ENCODE measurements at places on chromosomes 1 and 21.

DNA sequence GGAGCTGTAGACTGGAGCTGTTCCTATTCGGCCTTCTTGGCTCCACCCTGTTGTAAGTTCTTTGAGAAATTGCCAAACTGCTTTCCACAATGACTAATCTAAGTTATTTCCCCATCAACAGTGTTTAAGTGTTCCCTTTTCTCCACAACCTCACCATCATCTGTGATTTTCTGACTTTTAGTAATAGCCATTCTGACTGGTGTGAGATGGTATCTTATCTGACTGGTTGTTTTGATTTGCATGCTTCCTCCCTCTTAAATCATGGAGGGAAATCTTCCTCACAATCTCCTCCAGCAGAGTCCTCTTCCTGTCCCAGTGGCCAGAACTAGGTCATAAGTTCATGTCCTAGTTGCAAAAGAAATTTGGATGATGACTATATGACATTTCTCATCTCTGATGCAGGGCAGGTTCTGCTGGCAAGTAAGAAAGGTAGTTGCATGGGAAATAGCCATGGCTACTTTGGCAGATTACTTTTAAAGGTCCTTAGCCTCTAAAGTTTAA, 294.0 kb downstream of the LRRC40 start:
- peak; percentile 21 for DNase-seq

DNA sequence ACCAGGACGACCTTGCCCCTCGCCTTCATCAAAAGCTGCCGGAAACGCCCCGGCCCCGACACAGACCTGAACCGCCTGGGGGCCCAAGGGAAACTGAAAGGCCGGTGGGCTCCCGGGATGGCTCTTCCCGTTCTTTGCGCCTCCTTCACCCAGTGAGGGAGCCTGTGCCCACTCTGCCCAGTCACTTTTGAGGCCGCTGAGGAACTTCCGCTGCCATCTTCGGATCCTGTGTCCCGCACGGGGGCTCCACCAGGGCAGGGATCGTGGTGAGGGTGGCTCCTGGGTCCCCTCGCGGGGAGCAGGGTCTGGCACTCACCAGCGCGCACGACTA, 104.0 kb downstream of the PPIAL4G start:
- no peak for DNase-seq

DNA sequence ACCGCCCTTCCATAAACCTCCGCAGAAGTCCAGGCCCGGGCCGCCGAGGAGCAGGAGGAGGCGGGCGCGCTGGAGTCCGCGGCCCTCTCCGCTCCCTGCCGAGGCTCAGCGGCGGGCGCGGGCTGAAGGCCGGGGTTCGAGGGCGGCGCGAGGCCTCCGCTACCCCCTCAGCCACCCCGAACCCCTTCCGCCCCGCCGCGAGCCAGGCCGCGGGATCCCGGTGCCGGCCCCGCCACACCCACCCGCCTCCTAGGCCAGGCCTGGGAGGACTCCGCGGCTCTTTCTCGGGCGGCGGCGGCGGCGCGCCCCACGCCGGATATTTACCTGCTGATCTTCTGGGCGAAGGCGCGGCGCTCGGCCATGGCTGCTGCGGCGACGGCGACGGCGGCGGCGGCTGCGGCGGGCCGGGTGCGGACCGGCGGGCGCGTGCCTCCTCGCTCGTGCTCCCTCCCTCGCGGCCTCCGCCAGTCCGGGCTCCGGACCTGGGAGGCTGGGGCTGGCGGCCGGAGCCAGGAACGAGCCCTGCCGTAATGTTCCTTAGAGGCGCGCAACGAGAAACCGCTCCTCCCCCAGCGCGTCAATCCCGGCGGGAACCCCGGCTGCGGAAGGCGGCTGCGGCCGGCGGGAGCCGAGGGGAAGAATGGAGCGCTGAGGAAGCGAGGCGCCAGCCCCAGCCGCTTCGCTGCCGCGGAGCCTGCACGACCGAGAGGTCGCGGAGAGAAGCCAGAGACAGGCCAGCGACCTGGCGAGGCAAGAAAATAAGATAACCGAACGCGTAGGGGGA, at the start of gene DOCK7:
Gene DOCK7 (minus strand): TSS at position 484 of the 784 bp plus-strand sequence. CDS start 122 bp downstream, at position 362.
- peak; percentile 73 for DNase-seq

DNA sequence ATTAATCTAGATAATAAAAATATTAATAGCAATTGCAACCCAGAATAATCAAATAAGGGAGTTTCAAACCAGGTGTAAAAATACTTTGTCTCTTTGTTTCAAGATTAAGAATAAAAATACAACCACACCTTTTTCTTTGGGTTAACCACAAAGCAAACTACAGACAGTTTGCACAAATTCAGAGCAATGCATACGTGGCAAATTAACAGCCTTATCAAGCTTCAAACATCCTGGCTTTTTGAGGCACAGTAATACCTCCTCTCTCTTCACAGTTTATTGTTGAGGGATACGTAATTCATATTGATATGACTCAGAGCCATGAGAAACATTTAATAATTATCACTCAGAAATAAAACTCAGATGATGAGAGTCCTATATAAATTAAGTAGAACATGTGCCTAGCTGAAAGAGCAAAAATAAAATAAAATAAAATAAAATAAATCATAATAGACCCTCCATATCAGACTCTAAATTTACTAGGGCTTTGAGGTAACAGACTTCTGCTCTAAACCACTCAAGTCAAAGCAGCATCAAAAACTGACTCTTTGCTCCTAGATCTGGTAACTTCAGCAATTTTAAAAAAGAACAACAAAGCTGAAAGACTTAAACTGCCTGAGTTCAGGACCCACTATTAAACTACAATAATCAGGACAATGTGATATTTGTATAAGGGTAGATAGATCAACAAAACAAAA, 11.4 kb downstream of the EDEM3 start:
- DNase-seq: no peak

DNA sequence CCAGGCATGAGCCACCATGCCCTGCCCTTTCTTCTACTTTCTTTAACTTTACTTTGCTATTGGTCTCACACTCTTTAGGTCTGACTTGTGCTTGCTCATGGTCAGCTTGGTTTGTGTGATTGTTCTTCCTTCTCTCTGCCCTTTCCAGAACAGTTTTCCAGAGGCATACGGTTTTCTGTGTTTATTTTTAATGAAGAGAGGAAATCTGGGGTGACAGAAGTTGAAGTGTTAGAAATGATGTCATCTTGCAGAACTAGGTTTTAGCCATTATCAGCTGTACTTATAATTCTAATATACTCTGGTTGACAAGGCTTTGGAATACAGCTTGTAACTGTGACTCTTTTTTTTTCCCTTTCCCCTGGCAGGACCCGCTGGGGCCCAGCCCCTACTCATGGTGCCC, 14.4 kb downstream of the AGO3 start:
- no peak for DNase-seq

GRCh38 chr1:171901245-171901644, 59.9 kb downstream of the DNM3 start:
- DNase-seq: no peak

DNA sequence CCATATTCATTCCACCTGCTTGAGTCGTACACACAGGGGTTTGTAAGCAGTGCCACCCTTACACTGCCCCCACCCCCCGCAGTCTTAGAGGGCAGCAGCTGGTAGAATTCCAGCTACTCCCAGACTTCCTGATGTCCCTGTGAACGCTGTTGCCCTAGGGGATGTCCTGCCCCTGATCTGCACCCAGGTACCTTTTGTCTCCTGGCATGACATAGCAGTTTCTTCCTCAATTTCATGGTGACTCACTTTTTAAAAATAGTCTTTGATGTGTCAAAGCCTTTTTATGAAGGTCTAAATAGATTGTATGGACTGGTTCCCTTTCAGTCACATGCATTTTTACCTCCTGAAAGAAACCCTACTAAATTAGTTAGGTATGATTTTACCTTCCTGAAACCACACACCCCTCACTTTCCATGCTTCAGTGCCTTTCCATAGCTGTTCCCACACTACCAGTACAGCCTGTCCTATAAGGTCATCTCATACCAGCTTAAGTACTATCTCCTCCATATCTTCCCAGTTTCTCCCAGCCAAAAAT, 76.4 kb downstream of the ST3GAL3 start:
- DNase-seq: no peak

DNA sequence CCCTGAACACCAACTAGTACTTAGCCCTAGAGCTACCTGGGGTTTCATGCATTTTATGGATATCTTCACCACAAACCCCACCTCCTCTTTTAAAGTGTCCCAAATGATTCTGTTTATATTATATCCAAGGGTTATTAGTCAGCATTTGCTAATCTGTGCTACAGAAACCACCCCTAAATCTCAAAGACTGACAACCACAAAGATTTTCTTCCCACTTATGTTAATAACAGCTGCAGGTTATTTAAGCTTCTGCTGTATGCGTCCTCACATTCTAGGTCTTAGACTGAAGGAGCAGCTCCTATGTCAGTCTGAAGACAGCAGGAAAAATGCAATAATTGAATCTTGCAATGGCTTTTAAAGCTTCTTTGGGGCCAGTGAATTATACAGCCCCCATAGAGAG, 11.2 kb upstream of the PHC2 start:
- DNase-seq: no peak

- no peak for DNase-seq
Observed at GRCh38 chr1:24964811-24965570, 34.9 kb upstream of the RUNX3 start.

- no peak for DNase-seq
Observed at GRCh38 chr1:147214325-147214724, 10.8 kb downstream of the FMO5 start.

DNA sequence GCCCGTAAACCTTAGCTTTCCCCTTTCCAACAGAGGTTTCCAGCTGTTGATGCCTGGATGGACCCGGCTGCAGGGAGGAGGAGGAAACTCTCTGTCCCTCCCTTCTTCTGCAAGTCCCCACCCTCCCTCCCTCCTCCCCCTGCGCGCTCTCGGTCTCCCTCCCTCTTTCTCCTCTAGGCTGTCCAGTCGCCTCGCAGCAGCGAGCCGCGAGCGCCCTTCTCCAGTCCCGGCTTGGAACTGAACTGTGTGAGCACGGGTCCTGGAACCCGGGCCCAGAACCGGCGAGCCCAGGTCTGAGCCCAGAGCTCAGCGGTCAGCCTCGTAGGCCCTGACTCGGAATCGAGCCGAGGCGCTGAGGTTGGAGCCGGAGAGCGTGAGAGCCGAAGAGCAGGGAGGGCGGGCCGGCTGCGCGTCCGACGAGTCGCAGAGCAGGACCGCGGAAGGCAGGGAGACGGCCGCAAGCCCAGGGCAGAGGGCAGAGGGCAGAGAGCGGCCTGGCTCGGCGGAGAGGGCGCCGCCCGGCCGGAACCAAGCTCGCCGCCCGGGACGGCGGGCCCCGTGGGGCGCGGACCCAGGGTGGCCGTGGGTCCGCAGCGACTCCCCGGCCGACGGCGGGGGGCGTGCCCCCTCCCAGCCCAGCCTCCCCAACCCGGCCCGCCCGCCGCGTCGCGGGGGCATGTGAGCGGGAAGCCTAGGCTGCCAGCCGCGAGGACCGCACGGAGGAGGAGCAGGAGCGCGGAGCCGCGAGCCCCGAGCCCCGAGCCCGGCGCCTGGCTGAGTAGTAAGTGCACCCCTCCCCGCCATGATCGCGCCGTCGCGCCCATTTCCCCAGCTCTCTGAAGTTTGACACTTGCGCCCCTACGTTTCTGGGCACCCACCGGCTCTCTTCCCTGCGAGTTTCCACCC, at the start of gene SOX13:
Gene SOX13 (plus strand): TSS at position 185 of the 906 bp plus-strand sequence. CDS start 39,801 bp downstream, outside the sequence.
- DNase-seq: peak; percentile 81

- no peak for DNase-seq
Observed at GRCh38 chr1:12142141-12142823, 24.5 kb upstream of the TNFRSF1B start.

GRCh38 chr1:54813485-54814125, 12.5 kb upstream of the TTC22 start:
- DNase-seq: no peak

DNA sequence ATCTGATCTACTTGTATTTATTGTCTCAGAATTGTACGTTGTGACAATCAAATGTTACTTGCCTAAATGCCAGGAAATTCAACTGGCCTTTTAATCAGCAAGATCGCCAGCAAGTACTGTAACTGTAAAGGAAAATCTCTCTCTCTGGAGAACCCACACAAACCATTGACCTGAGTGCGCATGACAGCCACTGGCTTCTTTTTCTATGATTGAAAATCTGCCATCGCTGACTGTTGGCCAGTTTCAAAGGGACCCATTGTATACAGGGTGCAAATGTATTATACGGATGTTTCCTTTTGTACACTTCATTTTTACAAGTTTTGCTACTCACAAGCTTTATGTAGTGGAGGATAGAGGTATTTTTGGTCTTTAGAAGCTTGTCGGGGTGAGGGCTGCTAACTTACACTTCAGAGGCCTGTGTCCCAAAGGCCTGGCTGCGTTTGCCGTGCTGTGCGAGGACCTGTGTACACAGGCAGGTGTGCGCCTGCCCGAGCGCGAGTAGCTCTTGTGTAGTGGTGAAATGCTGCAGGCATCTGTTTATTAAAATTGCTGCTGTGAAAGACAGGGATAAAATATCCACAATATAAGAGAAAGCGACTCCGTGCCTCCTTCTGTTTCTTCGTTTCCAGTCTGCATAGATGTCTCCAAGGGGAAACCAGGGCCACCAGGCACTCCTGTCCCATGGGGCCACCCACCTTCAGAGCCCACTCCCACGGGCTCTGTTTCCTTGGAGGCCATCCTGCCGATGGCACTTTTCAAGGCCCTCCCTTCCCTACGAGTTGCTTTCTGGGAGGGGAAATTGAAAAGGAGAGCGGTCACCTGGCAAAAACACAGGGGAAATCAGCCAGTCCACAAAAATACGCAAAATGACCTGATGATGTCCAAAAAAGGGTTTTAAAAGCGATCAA, 25.3 kb upstream of the TRAPPC10 start:
- DNase-seq: no peak

GRCh38 chr1:225253173-225253572, 174.7 kb downstream of the LBR start:
- no peak for DNase-seq

DNA sequence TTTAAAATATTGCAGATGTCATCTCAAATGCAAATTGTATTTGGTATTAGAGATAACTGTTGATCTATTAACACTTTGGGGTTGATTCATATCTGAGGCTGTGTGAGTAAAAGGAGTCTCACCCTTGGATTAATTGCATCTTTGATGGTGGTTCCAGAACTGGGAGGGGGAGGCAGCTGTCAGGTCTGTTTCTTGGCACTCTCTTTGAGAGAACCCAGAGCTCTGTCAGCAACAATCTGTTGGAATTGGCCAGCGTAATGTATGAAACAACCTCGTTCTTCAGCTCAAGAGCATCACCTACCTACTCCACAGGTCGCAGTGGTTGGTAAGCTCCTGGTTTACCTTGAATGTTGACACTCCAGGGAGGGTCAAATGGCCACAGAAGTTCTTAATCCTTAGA, 424.1 kb downstream of the CAMTA1 start:
- no peak for DNase-seq

DNA sequence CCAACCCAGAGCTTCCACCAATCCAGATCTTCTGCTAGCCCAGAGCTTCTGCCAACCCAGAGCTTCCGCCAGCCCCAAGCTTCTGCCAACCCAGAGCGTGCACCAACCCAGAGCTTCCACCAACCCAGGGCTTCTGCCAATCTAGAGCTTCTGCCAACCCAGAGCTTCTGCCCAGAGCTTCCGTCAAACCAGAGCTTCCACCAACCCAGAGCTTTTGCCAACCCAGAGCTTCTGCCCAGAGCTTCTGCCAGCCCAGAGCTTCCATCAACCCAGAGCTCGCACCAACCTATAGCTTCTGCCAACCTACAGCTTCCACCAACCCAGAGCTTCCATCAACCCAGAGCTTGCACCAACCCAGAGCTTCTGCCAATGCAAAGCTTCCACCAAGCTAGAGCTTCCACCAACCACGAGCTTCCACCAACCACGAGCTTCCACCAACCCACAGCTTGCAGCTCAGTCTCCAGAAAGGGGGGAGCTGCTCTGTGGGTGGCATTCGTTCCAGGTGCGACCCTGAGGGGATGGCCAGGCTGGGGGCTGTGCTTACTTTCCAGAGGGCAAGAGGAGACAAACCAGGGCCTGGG, 23.8 kb downstream of the CRYAA start:
- no peak for DNase-seq

Data from T1000 (cell line).